ENCODE measurements at places on chromosomes 4 and X. TPM values are rescaled to one million over a fixed set of nuclear protein-coding genes. Genes with fewer than 3 reads are reported as not detected.

IL21 gene
- total RNA-seq, result not detected

GRCh38 chr4:80740375-80740774 lies 290.1 kb upstream of the BMP3 start:
- DNase-seq, result no peak

DNA sequence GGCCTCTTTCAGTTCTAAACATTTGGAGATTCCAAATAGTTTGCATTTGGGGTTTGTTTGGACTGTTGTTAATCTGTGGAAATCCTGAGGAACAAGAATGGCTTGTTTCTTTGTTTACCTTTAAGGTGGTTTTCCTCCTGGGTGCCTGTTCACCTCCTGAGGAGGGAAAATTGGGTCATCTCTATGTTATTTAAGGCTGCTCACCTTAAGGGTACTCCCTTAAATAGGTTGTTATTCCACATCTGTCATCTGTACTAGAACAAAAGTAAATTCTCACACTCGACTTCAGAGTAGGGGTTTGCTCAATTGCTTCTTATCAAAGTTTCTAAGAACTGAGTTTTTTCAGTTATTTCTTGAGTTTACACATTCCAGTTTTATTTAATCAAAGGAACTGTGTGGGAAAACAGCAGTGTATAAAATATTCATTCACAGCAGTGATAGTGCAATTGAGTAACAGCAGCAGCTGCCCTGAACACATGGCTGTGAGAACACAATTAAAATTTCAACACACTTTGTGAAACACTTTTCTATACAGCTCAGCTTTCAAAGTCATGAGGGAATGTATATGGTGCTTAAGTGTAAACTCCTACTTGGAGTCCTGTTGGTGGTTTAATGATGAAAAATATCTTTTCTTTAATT lies 238.5 kb upstream of the PGRMC2 start:
- DNase-seq, result no peak

- no peak for DNase-seq
These were observed 1941.5 kb upstream of the PCDH10 start for GRCh38 chr4:131207589-131207988.

DNA sequence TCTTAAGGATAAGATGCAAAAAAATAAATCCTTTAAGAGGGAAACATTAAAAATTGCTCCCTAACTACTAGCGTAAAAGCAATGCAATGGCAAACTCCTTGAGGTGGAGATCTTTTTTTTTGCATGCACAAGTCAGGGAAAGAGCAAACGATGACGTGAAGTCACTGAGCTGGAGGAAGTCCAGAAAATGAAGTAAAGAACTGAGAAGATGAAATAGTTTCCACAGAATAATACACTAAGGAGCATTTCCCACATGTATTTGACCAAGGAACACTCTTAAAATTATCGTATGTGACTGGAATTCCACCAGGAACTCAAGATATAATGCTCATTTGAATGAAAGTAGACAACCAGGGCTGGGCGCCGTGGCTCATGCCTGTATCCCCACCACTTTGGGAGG lies 21.0 kb upstream of the DOCK11 start:
- no peak for DNase-seq

DNA sequence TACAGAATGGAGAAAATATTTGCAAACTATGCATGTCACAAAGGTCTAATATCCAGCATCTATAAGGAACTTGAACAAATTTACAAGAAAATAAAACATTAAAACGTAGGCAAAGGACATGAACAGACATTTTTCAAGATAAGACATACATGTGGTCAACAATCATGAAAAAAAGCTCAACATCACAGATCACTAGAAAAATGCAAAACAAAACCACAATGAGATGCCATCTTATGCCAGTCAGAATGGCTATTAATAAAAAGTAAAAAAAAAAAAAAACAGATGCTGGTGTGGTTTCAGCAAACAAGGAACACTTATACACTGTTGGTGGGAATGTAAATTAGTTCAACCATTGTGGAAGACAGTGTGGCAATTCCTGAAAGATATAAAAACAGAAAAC lies 75.8 kb upstream of the IL13RA2 start:
- no peak for DNase-seq

Measured in left cardiac atrium (tissue), 4 donors.